ENCODE measurements at places on chromosomes 7 and 10.

DNA sequence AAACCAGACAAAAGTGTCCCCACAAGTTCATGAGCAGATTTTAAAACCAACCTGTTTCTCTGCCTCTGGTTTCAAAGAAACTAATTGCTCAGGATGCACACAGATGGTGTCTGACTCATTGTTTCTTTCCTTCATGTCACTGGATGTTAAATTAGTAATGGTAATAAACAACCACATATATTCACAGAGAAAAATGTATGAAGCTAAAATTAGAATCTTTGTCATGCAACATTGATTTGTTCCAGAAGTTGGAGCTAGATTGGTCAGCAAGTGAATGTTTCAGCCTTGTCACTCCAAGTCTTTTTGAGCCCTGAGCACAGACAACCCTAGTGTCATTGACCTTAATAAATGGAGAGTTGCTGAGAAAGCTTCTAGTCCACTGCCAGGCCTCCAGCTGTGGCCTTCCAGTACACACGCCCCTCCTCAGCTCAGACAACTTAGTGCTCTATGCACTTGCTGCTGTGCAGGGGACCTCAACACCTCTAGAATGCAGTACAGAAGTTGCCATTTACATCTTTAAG is 175.9 kb downstream of the CCDC71L start:
- peak; percentile 86 for DNase-seq

GRCh38 chr10:28548781-28549498 is 16.0 kb downstream of the WAC start:
- DNase-seq: no peak

DNA sequence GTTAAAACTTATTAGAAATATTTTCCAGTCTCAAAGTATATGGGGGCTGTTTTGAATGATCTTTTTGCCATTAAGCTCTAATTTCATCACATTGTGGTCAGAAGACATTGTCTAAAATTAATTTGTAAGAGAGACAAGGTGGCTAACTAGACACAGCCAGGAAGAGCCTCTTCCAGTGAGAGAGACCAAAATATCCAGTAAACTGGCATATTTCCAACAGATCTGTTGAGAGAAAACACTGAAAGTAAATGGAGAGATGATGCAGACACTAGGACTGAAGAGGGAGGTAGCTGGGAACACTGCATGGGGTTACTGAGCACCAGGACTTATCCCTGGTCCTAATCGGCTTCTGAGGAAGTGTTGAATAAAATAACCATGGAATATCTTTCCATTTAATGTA is 101.5 kb upstream of the TAS2R16 start:
- no peak for DNase-seq

DNA sequence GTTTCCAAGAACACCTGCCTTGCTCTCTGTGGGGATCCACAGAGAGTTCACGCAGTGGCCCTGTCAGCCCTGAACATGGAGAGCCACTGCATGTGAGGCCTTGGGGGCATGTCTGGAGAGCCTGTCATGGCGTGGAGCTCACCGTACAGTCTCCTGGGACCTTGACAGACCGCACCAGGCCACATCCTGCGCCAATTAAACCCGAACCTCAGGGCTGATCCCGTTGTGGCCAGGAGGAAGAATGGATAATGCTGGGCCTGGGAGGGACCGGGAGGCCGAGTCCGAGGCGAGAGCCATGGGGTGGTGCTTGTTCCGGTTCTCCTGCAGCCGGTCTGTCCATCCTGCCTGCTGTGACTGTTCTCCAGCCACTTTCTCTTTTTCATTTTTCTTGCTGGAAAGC is 68.7 kb downstream of the DNAJB6 start:
- DNase-seq: no peak

- no peak for DNase-seq
Measured at GRCh38 chr7:75938921-75939320, 24.0 kb downstream of the POR start.

- no peak for DNase-seq
Measured at GRCh38 chr10:45278860-45279498, 36.4 kb downstream of the OR13A1 start.

GRCh38 chr10:29120216-29120615 is 168.7 kb upstream of the LYZL1 start:
- DNase-seq: peak; percentile 29

- no peak for DNase-seq
Measured at GRCh38 chr10:97131181-97131628, 54.6 kb downstream of the SLIT1 start.

DNA sequence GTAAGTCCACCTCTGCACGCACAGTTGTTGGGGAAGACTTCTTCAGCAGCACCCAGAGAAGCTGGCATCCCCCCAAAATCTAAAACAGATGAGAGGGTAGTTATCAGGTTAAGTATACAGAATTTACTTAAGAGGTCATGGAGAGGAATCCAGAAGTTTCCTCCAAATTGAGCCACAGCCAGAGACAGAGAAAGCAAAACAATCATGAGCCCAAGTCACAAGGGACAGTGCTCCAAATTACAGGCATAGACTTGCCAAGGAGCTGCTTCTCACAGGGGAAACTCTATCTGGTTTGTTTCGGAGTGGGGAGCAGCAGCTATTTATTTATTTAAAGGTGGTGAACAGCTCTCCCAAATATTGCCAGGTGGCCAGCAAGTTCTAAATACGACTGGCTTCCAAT is 308.4 kb downstream of the SKIDA1 start:
- no peak for DNase-seq

GRCh38 chr7:23235813-23236221 is 10.8 kb upstream of the GPNMB start:
- DNase-seq: peak; percentile 96

DNA sequence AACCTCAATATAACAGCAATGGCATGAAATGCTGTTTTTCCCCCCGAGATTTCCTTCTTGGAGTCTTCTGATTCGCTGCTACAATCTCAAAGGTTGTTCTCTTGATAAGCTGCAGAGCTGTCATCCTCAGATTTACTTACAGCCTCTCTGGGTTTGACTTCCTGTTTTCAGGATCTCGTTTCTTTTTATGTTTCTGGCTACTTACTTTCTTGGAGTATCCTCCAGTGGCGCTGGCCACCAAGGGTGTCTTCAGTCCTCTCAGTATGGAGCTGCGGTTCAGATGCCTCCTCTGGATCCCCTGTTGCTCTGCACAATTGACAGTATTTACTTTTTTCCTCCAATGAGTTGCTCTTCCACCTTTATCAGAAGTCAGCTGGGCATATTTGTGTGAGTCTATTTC is 152.0 kb upstream of the TMEM72 start:
- DNase-seq: no peak

DNA sequence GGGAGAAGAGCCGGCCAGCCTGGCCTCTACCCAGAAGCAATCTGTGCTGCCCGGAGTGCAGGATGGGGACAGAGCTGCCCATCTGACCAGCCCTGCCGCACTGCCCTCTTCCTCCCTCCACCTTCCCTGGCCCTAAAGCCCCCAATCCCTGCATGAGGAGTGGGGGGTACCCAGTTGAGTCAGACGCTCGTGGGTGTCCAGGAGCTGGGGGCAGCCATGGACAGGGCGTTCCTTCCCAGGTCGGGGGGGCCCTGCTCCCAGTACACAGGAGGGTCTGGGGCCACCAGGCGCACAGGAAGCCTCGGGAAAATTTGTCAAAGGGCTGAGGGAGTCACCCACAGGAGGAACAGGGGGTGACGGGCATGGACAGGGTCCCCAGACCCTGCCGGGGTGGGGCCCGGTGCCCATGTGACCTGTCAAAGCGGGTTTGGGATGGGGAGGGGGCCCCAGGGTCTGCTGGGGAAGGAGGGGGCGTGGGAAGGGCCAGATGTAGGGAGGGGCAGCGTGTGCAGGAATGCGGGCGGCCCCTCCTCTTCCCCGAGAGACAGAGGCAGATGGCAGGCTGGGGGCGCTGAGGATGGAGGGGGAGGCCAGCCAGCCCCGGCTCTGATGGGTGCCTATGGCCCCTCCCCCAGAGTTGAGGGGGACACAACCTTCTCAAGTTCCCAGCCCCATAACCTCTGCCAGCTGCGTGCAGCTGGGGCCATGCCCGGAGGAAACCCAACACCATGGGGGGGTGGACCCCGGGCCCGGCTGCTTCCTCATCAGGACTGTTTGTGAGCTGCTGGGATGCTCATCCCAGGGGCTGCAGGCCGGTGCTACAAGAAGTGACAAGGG is 21.5 kb upstream of the GRIFIN start:
- DNase-seq: no peak

DNA sequence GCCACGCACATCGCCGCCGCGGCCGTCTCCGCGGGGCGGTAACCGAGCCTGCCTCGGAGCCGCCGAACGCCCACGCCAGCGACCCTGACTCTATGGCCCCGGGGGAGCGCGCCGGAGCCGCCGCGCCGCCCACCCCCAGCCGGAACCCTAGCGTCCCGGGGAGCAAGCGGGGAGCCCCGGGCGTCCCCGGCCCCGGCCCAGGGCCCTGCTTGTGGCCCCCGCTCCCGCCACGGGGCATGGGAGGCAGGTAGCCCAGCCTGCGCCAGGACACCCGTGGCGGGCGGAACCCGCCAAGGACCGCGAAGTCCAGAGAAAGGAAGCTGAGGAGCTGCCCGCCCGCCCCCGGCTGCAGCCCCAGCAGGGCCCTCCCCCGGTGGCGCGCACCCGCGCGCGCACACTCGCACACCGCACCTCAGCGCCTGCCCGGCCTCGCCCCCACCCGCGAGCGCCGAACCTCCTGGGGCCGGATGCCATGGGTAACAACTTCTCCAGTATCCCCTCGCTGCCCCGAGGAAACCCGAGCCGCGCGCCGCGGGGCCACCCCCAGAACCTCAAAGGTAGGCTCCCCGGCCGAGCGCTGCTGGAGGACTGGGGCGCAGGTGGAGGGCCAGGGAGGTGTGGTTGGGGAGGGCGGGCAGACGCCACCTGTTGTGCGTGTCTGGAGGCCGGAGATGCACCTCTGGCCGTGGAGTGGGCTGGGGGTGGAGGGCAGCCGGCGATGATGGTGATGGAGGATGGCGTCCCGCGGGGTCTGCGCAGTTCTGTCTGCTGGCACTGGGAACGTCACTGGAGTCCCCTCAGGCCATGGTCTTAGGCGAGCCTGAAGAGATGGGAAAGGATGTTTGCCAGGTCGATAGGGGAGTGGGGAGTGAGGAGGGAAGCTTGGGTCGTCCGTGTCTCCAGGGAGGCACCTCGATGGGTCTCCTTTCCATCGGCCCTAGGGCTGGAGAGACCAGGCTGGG is 692 bp downstream of the NEURL1 start:
- no peak for DNase-seq

DNA sequence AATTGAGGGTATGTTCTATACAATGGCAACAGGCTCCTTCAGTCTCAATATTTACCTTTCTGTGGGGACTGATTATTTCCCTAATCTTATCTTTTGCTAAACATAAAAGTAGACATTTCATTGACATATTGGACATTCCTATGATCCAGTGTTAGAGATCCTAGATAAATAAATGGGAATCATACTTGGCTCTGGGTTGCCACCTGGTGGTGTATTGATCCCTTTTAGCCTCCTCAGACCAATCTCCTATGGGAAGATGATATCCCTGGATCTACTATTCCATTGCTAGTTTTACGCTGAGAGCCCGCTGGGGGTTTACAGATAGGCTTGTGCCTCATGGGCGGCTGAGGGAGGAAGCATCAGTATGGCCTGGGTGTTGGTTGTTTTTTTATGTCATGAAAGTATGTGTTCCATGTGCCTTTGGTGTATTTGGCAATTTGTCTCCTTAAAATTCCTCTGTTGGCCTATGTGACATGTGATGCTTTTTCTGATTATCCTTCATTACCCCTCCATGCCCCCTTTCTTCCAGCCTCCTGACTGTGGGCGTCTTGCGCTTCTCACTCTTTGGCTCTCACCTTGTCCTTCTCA is 18.8 kb downstream of the CELF2 start:
- no peak for DNase-seq

DNA sequence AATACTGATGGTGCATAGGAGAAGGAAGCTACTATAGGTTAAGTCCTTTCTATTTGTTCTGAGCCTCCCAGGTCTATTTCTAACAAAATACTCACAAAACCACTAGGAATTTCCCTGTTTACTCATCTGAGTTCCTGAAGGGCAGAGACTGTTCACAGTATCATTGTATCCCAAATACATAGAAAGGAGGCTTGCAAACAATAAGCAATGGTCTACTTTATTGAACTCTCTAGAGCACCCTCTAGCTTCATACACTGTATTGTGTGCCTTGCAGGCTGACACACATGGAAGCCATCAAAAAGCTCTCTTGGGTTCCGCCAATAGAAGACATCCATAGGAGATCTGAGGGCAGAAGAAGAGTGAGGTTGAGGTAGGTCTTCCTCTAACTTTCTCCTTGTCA is 826.1 kb downstream of the GRM8 start:
- DNase-seq: no peak

DNA sequence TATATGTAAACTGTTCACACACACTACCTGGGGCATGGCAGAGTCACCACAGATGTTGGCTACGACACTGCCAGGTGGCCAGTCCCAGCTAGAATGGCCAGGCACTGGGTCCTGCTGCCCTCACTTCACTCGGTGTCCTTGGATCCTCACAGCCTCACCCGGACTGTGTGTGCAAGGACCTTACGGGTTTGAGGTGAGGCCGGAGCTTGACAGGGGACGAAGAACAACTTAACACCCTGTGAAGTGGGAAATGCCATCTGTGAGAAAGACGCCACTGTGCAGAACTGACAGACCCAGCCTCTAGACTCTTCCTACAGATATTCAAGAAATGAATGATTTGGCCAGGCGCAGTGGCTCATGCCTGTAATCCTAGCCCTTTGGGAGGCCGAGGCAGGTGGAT is 46.7 kb downstream of the KLRG2 start:
- no peak for DNase-seq

DNA sequence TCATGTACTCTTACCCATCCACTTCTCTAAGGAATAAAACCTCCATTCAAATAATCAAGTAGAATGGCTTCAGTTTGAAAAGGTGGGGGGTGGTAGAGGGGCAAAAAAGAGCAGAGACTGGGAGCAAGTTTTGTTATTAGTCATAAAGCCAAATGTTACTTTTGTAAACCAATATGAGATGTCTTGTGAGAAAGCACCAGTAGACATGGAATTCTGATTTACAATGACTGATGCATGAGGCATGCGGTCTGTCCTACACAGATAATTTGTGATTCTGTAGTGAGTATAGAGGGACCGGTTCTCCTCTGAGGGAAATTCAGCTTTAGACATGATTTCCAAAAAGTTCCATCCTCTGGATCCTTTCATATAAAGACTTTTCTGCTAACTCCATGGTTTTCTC is 12.9 kb upstream of the ABCA13 start:
- no peak for DNase-seq

DNA sequence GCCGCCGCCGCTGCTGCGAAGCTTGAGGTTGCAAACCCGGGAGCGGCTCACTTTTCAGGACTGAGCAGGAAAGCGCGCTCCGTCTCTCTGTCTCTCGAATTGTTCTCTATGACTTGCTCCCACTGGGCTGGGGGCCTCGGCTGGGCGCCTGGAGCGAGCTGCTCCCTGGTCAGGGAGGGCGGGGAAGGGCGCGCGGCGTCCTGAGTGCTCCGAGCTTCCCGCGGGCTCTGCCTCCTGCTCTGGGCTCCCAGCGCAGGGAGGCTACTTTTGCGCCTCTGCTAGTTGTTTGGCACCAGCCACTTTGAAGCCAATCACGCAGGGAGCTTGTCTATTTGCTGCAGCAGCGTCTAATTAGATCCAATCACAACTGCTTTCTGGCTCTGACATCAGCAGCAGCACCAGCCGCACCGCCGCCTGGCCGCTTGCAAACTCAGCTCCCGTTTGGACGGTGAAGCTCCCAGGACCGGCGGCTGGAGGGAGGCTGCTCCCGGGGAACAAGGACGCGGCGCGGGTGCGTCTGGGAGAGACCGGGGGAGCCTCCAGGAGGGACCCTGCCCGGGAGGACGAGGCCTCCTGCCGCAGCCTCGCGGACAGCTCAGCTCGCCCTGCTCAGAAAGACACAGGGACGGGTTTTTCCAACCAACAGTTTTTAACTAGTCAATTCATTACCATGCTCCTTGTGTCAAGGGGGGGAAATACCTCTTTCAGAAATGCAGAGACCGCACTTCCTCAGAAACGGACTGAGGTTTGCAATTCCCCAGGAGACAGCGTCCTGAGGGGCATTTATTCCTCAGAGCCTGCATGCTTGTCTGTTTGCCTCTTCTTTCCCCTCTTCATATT is at the start of gene ADARB2:
ADARB2 (minus strand) TSS at position 304 of the 840 bp plus-strand sequence.
- DNase-seq: no peak
